ENCODE measurements at places on chromosomes 3 and 15.

GRCh38 chr3:18079062-18079461 lies 336.6 kb upstream of the TBC1D5 start:
- no peak for DNase-seq

GRCh38 chr3:143749926-143750325 lies 98.3 kb downstream of the SLC9A9 start:
- no peak for DNase-seq

- DNase-seq, result no peak
Observed at GRCh38 chr3:159632128-159632527, 356.5 kb upstream of the IL12A start.

DNA sequence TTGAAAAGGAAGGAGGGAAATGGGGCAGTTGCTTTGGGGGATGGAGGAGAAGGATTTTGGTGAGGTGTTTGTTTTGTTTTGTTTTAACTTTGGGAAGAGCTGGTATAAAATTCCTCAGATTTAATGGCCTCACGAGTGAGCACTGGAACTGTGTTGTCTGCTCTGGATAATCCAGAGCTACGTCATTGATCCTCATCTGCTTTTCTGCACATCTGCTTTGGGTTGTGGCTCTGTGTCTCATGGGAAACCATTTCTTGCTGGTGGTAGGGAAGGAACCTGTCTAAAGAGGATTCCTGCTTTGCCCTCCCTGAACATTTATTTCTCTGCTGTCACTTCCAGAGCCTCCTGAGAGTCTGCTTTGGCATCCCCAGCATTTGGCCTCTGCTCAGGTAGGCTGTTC lies 3.1 kb downstream of the SNRK start:
- DNase-seq, result no peak

GRCh38 chr3:119469418-119470189 lies 841 bp downstream of the POGLUT1 start:
- DNase-seq, result peak; percentile 21

GRCh38 chr3:157589211-157589610 lies 86.0 kb upstream of the VEPH1 start:
- DNase-seq, result no peak

DNA sequence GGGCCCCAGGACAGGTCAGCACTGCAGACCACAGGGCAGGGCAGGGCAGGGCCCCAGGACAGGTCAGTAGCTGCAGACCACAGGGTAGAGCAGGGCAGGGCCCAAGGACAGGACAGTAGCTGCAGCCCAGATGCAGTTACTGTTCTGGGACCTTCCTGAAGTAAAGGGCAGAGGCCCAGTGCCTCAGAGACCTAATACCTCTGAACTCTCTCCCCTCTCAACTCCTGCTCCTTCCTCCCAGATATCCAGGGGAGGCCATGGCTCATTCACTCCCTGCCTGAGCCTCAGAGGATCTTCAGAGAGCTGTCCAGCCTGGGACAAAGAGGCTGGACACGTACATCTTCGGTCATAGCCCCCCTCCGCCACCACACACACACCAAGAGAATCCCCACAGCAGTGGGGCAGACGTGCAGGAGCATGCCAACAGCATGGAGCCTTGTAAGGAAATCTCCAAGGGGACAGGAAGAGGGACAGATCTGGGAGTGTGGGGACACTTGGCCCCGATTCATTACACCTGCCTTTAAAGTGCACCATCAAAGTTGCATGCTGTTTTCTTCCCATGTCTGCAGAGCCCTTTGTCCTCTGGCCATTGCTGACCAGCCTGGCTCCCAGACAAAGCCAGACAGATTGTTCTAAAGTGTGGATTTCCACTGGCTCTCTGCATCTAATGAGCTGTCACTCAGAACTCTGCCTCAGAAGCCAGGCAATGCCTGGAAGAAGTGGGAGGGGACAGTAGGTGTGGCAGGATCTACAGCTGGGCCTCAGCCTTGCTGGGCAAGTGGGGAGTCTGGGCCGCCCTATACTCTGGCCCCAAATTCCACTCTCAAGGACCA lies 24.2 kb upstream of the BUB1B start:
- no peak for DNase-seq

GRCh38 chr15:34259566-34259965 lies 34.8 kb downstream of the EMC4 start:
- no peak for DNase-seq

DNA sequence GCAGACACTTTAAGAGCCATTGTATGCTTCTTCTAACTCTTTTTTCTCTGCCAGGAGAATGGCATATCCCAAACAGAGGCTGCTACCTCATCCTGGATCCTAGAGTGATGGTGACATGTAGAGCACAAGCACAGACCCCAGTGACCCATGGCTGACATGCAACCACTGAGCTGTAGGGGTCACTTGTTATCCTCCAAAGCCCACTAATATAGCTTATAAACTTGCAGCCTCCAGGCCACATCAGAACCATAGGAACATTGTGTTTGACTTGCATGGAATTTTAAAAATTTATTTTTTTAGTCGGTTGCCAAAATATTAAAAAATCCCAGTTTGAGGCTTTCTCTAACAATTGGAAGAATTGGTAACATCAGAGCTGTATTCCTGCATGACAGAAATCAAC lies 283.0 kb upstream of the WNT5A start:
- no peak for DNase-seq

GRCh38 chr3:151751161-151751560 lies 17.4 kb downstream of the AADACL2 start:
- no peak for DNase-seq

- no peak for DNase-seq
Observed at GRCh38 chr3:14801031-14801430, 17.7 kb upstream of the FGD5 start.

DNA sequence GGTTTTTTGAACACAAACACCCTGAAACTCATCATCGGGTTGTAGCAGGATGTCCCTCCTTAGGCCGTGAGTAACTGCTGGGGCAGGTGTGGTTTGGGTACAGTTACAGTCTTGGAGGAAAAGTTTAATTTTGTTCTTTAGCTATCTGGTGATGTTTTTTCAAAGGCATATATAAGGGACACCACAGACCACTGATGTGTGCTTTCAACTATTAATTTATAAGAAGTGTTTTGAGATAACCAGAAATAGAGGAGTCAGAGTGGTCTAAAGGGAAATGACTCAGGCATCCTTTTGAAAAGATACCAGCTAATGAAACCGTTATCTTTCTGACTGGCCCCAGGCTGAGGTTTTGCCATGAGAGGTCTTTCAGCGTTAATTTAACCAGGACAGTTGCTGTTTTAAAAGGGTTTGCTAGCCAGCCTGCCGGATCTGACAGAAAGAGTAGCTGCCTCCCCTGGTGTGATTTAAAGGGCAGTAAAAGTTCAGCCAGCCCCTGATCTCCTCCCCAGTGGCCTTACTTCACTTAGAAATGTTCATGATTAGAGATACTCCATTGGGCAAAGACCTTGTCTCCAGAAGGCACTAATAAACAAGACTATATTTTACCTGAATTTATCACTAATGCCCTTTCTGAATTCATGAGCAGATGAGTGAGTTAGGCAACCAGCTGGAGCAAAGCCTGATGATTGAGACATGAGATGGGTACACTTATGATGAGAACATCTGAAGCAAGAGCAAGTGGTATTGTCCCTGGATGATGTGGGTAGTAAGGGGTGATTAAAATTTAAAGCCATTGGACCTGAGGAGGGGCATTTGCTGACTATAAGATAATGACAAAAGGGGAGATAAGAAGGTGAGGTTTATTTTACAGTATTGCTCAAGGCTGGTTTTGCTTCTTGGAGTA lies 482.5 kb upstream of the TBL1XR1 start:
- DNase-seq, result no peak

GRCh38 chr15:59833366-59833765 lies 144.2 kb upstream of the BNIP2 start:
- DNase-seq, result no peak

GRCh38 chr15:84826369-84826823 lies 9.2 kb downstream of the ALPK3 start:
- no peak for DNase-seq

GRCh38 chr3:193737191-193737751 lies 144.3 kb downstream of the OPA1 start:
- no peak for DNase-seq

GRCh38 chr3:66068255-66068654 lies 29.5 kb upstream of the MAGI1 start:
- DNase-seq, result no peak

DNA sequence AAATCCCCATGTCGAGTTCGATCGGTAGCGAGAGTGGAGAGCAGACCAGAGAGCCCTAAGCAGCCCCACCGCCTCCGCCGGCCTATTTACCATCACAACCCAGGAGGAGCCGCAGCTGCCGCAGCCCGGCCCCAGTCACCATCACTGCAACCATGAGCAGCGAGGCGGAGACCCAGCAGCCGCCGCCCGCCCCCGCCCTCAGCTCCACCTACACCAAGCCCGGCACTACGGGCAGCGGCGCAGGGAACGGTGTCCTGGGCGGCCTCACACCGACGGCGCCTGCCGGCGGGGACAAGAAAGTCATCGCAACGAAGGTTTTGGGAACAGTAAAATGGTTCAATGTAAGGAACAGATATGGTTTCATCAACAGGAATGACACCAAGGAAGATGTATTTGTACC lies 89.5 kb upstream of the TPM1 start:
- DNase-seq, result no peak

GRCh38 chr15:32869776-32870175 lies 152.0 kb downstream of the GREM1 start:
- DNase-seq, result no peak

GRCh38 chr3:33581666-33582065 lies 136.4 kb downstream of the CLASP2 start:
- DNase-seq, result no peak

GRCh38 chr3:81602781-81603180 lies 158.7 kb downstream of the GBE1 start:
- DNase-seq, result no peak

DNA sequence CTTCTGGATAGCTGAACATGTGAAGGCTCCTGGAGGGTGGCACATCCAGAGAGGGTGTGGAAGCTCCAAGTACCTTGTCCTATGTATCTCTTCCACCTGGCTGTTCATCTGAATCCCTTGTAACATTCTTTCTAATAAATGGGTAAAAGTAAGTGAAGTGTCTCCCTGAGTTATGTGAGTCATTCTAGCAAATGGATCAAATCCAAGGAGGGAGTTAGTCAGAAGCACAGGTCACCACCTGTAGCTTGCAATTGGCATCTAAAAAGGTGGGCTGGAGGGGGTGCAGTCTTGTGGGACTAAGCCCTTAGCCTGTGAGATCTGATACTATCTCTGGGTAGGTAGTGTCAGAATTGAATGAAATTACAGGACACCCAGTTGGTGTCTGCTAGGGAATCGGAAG lies 71.0 kb downstream of the WWTR1 start:
- no peak for DNase-seq

- DNase-seq, result no peak
Observed at GRCh38 chr3:4704552-4704951, 211.4 kb downstream of the ITPR1 start.

GRCh38 chr15:85330901-85331588 lies 49.4 kb upstream of the AKAP13 start:
- peak; percentile 63 for DNase-seq

GRCh38 chr3:73207946-73208440 lies 146.5 kb downstream of the EBLN2 start:
- DNase-seq, result no peak

DNA sequence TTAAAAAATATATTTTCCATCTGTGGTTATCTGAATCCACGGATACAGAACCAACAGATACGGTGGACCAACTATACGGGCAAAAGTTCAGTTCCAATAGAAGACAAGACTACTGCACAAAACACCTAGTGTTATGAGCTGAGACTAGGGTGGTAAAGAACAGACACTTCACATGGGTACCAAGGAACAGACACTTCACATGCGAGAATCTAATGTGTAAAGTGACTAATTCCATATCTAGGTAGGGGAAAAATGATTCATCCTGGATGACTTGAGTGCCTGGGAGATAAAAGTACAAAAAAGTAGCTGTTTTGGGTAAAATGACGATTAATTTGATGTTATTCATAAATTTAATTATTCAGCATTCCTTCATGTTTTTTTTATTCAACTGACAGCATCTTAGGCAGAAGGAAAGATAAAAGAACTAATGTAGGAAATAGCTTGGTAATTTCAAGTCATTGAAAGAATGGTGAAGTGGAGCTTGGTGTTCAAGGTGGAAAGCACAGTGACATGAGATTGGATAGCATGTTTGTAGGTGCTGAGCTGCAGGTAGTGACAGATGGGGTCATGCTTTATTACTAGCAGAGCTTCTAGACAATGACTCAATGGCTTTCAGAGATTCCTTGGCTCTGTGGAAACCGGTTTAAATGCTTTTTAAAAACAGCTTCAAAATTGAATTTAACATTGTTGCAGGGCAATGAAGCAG lies 5.2 kb downstream of the CD200 start:
- DNase-seq, result no peak

- peak; percentile 73 for DNase-seq
Observed at GRCh38 chr3:52446631-52447511, 2.0 kb upstream of the SEMA3G start.

- no peak for DNase-seq
Observed at GRCh38 chr3:192850451-192850981, 67.1 kb downstream of the MB21D2 start.

DNA sequence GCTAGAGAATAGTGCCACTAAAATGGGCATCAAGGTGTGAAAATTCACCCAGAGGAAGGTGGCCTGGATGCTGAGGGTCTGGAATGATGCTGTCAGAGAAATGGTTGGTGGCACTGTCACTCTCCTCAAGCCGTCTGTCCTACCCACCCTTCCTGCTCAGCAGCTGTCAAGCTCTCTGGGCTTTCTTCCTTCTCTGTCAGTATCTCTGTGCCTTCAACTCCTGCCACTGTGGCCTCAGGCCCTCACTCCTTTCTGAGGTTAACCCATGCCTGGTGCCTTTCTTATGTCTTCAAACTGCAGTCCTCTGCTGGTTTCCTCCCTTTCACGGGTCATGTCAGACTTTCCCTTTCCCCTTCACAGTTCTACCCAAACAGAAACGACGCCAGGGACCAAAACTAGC lies 4.4 kb downstream of the MYO5C start:
- no peak for DNase-seq

- DNase-seq, result no peak
Observed at GRCh38 chr15:34783431-34783830, 11.9 kb downstream of the ACTC1 start.

DNA sequence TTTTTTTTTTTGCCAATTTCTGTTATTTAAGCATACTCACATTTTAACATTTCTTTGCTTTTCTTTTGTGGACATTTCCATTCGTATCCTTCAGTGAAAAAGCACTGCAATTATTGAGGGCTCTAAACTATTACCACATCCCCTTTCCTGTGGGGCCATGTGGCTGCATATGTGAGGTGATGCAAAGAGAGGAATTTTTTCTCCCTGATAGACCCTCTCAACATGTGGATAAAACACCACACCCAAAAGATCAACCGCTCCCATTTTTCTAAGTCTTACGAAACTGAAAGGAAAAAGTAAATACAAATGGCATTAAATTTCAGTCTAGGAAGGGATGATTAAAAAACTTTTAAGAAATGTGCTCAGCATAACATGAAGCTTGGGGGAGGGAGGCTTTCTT lies 68.8 kb downstream of the DNAJC13 start:
- no peak for DNase-seq

GRCh38 chr3:100268156-100268555 lies 7.4 kb downstream of the TBC1D23 start:
- DNase-seq, result no peak

GRCh38 chr3:72017935-72018334 lies 233.0 kb upstream of the PROK2 start:
- DNase-seq, result no peak
